ENCODE measurements at places on chromosomes 7 and 10.

- no peak for DNase-seq
Measured at GRCh38 chr7:47031786-47032535, 550.0 kb downstream of the TNS3 start.

GRCh38 chr10:86851328-86852207, 95.1 kb downstream of the BMPR1A start:
- DNase-seq = no peak

DNA sequence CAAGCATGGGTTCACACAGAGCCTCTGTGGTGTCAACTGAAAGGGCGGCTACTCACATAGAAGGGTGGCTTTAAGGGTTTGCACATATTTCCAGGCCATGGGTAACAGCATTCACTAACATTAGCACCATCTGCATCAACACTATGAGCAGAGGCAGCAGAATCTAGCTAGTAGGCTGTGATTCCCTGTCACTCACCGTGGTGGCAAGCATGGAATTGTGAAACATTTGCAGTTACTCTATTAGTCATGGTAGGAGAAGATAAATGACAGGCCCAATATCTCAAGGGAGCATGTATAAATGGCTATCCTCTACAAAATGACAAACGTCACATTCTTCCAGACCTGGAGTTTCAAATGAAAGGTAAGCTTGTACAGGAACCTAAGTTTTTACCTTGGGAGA, 32.2 kb upstream of the CUBN start:
- DNase-seq = no peak

DNA sequence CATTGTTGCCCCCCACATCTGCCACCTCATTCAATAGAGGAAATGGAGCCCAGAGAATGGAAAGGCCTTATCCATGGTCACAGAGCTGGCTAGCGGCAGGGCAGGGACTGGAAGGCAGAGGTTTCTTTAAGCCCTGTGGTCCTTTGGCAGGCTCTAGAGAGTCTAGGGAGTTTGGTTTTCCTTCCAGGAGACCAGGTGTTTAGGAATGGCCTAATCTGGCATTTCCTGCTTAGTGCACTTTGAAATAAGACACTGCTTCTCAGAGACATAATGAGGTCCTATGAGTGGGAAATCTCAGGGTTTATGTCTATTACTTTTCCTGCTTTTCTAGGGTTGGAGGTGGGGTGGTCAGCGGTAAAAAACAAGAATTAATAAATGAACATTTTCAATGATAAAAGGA, 6.1 kb downstream of the MARVELD1 start:
- no peak for DNase-seq

DNA sequence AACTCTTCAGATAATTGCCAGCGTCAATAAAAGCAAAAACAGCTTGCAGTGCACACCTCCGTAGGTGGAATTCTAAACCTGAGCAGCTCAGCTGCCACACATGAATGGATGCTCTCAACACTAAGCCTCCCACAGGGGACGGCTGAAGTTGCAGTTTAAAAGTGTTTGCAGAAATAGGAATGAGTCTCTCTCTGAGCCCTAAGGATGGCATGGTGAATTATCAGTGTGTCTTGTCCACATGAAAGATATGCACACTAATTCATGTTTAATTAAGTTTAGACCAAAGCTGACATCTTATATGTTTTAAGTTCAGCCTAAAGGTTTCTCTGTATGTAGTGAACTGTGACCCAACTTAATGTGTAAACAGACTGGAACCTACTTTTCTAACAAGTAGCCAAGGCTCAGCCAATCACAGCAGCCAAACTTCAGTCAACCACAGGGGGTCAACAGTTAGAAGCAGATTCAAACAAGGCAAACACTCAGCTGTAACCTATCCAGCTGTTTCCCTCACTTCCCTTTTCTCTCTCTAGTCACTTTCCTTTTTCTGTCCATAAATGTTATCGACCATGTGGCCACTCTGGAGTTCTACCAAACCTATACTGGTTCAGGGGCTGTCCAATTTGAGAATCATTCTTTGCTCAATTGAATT, 38.1 kb downstream of the CTTNBP2 start:
- no peak for DNase-seq

DNA sequence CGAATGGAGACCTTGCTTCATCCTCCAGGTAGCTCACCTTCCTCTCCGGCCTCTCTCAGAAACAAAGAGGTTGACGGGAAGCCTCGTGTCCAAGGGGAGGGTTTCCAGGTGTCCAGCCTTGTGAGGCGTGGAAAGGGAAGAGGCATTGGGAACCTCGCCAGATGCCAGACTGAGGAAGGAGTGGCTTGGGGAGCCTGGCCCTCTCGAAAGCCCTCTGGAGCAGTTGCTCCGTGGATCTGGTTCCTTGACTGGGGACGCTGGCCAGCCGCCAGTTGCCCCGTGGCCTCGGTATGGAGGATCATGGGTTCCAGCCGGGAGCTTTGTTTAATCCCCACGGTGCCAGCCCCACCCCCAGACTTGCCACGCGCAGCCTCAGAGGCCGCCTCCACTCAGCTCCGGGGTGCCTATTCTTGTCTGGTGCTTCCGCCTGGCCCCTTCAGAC, 30.3 kb upstream of the SUN1 start:
- no peak for DNase-seq

- no peak for DNase-seq
Measured at GRCh38 chr7:113198226-113198625, 79.9 kb upstream of the SMIM30 start.

Data from neuronal stem cell (in vitro differentiated cells).